IPS-NIHi11 (cell line): ENCODE measurements at places on chromosomes 13 and 19.
A peak's percentile ranks its signal among the peaks of the same experiment; 100 is the strongest.

- DNase-seq = no peak
Observed at GRCh38 chr19:55447421-55448174, 4.5 kb upstream of the SHISA7 start.

DNA sequence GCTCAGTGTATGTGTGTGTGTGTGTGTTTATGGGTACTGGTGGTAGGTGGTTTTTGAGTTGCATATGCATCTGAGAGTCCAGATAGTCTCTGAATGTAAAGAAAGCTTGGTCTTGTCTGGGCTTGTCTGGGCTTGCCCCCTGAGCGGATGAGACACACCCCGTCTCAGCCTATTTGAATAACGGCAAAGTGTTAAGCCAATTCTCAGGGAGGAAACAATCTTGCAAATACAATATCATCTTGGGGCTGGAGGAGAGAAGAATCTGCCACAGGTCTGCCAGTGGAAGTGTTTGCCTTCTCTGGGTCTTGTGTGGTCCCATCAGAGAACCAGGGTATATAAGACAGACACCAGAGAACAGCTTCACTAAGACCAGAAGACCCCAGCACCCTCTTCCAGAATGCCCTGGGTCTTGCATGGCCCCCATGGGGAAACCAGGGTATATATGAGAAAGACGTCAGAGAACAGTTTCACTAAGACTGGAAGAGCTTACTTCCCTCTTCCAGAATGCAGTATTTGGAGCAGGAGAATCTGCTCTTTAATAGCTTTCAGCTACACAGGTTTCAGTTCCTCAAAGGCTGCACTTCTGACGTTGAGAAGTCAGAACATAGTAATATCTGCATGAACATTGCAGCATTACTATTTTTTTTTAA is 13.3 kb downstream of the CD70 start:
- no peak for DNase-seq

DNA sequence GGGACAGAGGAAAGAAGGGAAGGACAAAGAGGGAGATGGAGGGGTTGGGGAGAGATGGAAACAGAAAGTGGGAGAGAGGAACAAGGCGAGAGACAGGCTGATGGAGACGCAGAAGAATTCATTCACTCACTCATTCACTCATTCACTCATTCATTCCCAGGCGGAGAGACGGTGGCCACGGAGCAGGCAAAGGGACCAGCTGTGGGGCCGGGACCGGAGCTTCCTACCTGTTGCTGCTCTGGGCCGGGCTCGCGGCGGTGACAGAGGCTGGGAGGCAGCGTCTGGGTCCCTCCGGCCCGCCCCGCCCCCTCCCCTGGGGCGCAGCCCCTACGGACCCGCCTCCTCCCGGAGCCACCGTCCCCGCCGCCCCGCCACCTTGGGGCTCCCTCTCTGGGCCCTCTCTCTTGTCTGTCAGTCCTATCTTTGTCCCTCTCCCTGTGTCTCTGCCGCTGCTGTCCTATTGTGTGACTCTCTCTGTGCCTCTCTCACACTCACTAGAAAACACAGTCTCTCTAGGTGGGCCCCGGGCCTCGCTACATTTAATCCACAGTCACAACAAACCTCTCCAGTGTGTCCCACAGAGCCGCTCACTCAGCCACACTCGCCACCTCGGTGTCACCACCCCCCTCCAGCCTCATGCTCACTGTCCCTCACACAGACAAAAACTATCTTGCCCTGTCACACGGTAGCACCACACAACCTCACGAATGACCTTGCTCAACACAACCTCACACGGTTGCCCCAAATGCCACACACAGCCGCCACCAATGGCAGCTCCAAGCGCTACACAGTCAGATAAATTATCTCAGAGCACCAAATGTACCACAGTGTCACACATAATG is at the start of gene GNG8:
GNG8 (minus strand) TSS at position 283 of the 842 bp plus-strand sequence. CDS start 1,520 bp downstream, outside the sequence.
- peak; percentile 20 for DNase-seq

- DNase-seq = no peak
Observed at GRCh38 chr13:25379011-25379410, 7.2 kb downstream of the ATP8A2 start.

GRCh38 chr13:48874165-48874564 is 101.5 kb upstream of the FNDC3A start:
- no peak for DNase-seq

GRCh38 chr13:95745289-95745688 is 68.3 kb downstream of the DNAJC3 start:
- DNase-seq = peak; percentile 9

- DNase-seq = no peak
Observed at GRCh38 chr19:35421362-35421761, 26.7 kb upstream of the FFAR2 start.

- DNase-seq = no peak
Observed at GRCh38 chr19:33366127-33366526, 7.4 kb upstream of the CEBPG start.

GRCh38 chr19:756236-756635 is 5.3 kb downstream of the MISP start:
- peak; percentile 58 for DNase-seq

GRCh38 chr13:97880311-97880675 is 73.2 kb upstream of the IPO5 start:
- DNase-seq = no peak

GRCh38 chr13:73816702-73817101 is 317.5 kb downstream of the KLF12 start:
- no peak for DNase-seq

- DNase-seq = no peak
Observed at GRCh38 chr13:78185700-78186099, 267.1 kb upstream of the EDNRB start.

DNA sequence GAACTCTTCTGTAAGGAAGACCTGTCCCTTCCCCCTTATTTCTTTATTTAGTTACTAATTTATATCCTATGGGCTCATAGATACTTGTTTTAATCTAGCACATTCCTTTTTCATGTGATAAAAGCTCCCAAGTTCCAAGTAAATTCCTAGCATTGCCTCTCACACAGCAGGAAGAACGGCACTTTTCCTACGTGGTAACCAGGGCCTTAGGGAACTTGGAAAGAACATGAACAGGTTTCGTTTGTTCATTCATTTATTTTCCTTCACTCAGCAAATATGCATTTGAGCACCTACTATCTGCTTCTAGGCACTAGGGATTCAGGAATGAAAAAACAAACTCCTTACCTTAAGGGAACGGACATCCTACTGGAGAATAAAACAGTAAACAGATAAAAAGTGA is 125.1 kb downstream of the SIPA1L3 start:
- DNase-seq = no peak

DNA sequence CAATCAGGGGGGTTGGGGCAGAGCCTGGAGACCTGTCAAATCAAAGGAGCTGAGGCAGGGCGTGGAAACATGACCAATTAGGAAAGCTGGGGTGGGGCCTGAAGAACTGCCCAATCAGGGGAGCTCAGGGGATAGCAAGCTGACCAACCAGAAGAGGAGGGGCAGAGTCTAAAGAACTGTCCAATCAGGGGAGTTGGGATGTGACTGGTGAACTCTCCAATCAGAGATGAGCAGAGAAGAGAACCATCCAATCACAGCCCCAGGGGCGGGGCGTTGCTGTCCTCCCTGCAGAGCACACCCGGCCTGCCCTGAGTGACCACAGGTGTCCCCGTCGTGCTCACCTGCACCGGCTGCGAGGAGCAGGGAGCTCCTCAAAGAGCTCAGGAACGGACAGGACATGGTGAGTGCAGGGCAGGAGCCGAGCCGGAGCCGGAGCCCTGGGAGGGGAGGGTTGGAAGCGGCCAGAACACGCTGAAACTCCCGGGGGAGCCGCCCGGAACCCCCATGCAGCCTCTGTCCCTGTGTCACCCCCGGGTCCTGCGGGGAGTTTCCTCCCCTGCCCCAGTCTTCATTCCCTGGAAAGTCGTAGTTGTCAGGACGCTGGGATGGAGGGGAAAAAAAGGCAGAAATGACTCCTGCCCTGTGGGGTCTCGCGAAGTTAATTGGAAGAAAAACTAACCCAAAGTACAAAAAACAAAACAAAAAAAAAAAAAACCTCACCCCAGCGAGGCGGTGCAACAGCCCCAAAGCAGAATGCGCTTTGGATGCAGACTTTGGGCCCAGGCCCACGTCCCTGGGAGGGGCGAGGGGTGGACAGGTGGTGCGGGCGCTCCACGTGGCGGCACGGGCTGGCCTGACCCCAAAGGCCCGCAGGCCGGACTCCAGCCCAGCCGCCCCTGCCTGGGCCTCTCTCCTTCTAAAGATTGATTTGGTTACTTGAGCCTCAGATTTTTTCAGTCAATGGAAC is at the start of gene ZNF556:
ZNF556 (plus strand) TSS at position 311 of the 967 bp plus-strand sequence; CDS start at position 398, 87 bp downstream.
- DNase-seq = peak; percentile 48

DNA sequence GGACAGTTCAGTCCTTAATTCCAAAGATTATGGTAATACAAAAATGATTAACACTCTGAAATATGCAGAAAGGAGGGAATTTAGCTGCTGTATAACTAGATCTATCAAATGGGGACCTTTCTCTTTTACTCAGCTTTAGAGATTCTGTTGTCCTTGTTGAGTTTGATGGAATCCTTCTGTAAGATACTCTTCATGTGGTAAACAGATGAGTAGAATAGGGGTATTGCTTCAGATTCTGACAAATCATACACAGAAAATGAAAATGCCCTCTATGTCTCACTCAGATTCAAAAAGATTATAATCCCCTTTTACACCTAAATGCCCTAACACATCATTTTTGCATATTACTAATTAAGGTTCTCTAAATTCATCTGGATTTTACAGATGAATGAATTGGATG is 50.7 kb downstream of the ARHGAP35 start:
- no peak for DNase-seq

DNA sequence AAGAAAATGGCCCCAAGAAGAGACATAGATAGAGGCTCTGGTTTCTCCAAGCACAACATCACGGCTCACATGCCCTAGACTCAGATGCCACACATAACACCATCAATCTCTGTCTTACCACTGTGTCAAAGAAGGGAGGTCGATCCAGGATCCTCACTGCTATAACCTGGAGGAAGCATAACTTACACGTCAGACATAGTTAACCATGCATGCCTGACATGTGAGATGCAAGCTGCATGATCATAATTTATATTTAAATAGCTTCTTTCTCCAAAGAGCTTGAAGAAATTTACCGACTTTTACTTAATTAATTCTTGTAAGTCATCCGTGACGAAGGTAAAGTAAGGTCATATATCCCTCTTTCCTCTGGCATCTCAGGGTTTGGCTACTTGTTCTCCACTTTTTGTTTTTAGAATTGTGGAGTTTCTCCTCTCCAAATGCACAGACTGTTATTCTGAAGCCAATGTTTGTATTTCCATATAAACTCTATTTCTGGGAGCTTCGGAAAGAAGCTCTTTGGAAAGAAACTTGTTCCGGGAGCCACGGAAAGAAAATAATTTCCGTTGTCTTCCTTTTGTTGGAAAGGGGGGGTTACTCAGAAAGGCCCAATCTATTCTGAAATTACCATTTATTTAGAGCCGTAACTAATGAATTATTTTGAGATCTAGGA is 205.6 kb downstream of the LHFPL6 start:
- no peak for DNase-seq
